ENCODE measurements at places on chromosomes 4 and X. TPM values are rescaled to one million over a fixed set of nuclear protein-coding genes. Genes with fewer than 3 reads are reported as not detected.

DNA sequence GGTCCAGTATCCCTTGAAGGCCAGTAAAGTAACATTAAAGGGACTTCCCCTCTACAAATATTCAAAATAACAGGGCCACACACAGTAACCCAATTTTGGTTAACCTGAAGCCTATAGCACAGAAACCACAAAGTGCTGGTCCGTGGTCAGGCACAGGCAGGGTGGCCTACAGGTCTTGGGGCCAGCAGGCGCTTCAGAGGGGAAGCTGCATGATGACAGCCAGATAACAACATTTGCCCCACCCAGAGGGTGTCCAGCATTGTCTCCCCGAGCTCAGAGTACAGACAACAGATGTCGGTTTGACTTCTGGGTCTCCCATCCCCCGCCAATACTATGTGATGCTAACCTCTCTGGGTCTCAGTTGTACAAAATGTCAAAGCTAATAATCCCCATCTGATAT, 51.1 kb downstream of the SH3KBP1 start:
- H3K27me3 ChIP-seq, result no peaks in the 10 kb centered on the region
- peak overlapping the region; percentile 56 for H3K27ac ChIP-seq
- peaks cover 42% of the 10 kb centered on the region for H3K4me1 ChIP-seq
- no peak for DNase-seq
- peaks cover 32% of the 10 kb centered on the region for H3K36me3 ChIP-seq

The FAM9C gene
- total RNA-seq, result not detected

DNA sequence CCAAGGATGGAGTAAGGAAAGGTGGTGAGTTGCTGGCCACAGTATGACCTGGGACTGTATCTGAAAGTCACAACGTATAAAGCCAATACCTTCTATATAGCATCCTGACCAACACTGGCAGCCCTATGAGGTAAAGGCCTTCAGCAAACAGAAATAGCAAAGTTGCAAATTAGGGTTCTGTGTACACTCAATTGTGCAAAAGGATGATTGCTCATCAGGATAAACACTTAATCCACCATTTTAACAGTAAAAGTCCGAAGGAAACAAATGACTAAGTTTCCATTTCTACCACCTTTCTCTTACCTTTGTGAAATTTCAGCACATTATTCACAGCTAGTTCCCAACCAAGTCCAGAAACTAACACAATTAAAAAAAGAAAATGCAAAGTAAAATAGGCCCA, 1.4 kb upstream of the FNIP2 start:
- H3K4me1 ChIP-seq, result peaks cover 38% of the 10 kb centered on the region
- no peak for DNase-seq
- no peaks in the 10 kb centered on the region for H3K27me3 ChIP-seq
- peak overlapping the region; percentile 78 for H3K4me3 ChIP-seq
- no peaks in the 10 kb centered on the region for H3K36me3 ChIP-seq

The TMSB4X gene
- 3,646 TPM for total RNA-seq

The GRID2 gene
- total RNA-seq, result not detected

DNA sequence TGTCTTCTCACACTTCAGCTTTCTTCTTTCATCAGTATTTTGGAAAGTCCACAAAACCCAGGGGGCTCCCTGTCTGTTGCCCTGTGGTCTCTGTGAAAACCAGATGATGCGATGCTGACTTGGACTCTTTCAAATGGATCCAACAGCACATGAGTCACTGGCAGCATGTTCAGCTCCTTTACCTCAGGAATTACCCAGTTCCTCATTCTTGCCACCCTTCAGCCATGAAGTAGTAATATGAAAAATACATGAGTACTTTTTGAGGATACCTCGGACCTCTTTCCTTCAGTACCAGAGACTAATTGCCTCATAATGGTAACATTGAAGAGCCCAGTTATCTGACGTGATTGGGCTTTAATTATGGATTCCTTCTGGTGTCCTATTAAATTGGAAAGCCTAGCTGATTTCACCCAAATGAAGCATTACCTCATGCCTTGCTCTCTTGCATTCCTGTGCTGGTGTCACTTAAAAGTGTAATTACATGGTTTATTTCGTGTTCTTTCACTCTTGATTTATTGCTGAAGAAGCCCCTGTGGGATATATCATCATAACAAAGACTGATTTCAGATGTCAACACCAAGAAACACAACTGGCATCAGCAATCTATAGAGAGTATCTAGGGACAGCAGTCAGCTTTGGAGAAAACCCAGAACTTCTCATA, 63.4 kb downstream of the NFKB1 start:
- DNase-seq, result peak; percentile 53
- no peak overlapping the region for H3K4me3 ChIP-seq

DNA sequence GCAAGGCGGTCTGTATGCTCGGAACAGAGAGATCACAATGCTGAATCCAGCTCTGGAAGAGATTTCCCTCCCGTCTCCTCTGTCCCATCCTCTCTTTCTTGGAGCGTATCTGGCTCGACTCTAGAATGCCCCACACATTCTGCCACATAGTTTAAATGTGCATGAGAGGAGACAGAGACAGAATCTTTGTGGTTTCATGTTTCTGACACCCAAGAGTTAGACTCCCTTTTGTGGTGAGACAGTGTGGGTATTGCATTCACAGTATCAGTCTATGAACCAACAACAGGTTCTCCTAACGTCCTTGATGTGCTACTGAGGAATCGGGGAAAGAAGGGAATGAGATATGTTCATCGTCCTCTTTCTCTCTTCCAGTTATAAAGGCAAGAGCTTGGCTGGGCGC, 25.3 kb downstream of the FAM47E start:
- no peaks in the 10 kb centered on the region for H3K36me3 ChIP-seq
- no peak for DNase-seq
- no peak overlapping the region for H3K4me3 ChIP-seq
- H3K27ac ChIP-seq, result no peak overlapping the region

DNA sequence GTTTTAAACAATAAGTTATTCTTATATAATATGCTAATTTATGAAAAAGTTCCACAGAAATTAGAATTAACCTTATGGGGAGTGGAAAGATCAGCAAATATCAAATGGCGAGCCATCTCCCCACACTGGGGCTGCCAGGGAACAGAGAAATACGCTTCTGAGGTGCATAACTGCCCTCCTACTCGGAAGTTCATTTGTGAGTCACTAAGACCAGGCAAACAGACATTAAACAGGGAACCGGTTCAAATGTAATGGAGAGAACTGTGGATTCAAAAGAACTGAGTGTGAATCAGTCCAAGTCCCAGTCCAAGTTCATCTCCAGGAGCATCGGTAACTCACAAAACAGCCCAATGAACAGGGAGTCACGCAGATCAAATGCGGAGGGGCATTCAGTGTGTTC, 11.4 kb upstream of the S100G start:
- no peaks in the 10 kb centered on the region for H3K27me3 ChIP-seq
- peaks cover 1% of the 10 kb centered on the region for H3K4me1 ChIP-seq
- H3K36me3 ChIP-seq, result peaks cover 3% of the 10 kb centered on the region
- DNase-seq, result no peak

All from activated naive CD8-positive, alpha-beta T cell treated with anti-CD3 and anti-CD28 coated beads for 36 hours (primary cell).